Ureter (tissue), 1 donor: ENCODE measurements at places on chromosomes 2 and 18. TPM values are rescaled to one million over a fixed set of nuclear protein-coding genes. Genes with fewer than 3 reads are reported as not detected.

DNA sequence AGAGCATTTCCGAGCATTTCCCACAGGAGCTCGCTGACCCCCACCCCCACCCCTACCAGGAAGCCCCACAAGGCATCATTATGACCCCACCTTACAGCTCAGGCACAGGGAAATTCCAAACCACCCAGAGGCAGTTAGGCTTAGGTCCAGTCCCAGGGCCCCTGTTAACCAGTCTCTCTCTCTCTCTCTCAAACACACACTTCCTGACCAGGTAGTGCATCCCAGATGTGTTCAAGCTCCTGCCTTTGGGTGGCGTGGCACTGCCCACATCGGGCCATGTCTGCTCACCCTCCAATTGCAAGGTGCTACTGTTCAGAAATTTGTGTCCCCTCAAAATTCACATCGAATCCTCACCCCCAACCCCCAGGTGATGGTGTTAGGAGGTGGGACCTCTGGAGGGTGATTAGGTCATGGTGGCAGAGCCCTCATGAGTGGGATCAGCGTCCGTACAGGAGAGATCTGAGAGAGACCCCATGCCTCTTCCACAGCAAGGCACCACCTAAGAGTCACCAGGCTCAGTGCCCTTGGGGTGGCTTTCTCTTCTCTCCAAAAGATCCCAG, 8.8 kb downstream of the COPS9 start:
- DNase-seq: no peak

ITGAV gene
- 60.1 TPM for total RNA-seq

BCL2 gene
- 13.3 TPM for total RNA-seq

DNA sequence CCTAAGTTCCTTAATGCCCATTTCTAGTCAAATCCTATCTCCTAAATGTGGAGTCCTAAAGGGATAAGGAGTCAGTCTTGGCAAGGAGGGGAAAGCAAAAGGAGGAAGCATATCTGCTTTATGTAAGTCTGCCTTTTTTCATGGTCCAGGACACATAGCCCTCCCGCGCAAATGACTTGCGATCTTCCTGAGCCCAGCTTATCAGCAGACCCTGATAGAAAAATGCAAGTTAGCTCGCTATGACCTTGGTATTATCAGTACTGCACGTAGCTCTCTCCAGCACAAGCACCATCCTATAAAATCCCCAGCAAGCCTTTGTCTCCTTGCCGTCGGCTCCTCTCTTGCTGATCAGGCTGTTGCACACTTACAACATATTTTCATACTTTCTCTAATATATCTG, 281.4 kb upstream of the KCNH7 start:
- DNase-seq: no peak

ATOH8 gene
- total RNA-seq: 21.8 TPM
